Suprapubic skin (tissue), 4 donors: ENCODE measurements at places on chromosomes 12 and 14. TPM values are rescaled to one million over a fixed set of nuclear protein-coding genes. Genes with fewer than 3 reads are reported as not detected.

The OTX2 gene
- not detected for total RNA-seq

DNA sequence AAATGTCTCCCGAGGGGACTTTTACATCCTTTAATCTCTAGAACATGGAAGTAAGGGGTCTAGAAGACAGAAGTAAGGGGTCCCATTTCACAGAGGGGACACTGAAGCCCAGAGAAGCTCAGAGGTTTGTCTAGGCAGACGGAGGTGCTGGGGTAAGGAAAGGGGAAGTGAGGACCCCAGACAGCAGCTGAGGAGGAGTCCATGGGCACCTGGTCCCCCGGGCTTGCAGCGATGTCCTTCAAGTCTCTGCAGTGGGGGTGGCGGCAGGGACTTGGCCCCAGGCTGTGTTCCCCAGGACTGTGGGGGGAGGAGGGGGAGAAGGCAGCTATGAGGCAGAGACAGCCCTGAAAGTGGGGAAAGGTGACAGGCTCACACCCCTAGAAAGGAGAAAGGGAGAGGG lies 30.7 kb downstream of the DTX1 start:
- no peak for DNase-seq

GRCh38 chr12:29053567-29053966 lies 95.5 kb upstream of the FAR2 start:
- DNase-seq, result no peak

DNA sequence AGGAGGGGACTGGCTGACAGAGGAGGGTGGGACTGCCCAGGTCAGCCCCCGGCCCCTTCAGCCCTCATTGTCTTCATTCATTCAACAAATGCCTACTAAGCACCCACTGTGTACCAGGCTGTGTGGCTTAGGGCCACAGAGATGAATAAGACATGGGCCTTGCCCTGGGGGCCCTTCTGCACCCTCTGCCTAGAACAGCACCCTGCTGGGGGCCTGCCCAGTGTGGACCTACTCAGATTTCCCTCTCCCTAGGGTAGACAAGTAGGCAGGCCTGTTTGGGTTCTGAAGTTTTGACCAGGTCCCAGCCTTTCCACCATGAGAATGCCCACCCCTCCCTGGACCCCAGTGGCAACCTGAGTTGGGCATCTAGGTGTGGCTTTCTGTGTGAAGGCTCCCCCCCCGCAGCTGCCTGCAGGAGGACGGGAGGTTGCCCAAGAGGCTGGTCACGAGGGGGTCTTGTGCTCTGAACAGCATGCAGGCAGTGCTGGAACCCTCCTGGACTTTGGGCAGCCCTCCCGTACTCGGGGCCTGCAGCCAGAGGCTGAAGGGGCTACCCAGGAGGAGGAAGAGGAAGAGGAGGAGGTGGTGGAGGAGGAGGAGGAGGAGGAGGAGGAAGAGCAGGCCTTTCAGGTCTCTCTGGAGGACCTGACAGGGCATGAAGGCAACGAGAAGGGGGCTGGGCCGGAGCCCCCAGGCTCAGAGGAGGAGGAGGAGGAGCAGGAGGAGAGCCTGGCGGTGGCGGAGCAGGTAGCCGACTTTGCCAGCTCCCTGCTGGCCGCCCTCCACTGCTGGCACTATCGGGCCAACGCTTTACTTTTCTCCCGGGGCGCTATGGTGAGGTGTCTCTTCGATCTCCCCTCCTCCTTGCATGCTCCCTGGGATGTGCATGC lies 33.4 kb downstream of the PLEKHG3 start:
- no peak for DNase-seq

- DNase-seq, result no peak
Observed at GRCh38 chr12:93536766-93537488, 35.5 kb upstream of the SOCS2 start.

The FZD10 gene
- total RNA-seq, result 20.7 TPM

GRCh38 chr12:77979597-77980250 lies 149.0 kb downstream of the NAV3 start:
- no peak for DNase-seq

DNA sequence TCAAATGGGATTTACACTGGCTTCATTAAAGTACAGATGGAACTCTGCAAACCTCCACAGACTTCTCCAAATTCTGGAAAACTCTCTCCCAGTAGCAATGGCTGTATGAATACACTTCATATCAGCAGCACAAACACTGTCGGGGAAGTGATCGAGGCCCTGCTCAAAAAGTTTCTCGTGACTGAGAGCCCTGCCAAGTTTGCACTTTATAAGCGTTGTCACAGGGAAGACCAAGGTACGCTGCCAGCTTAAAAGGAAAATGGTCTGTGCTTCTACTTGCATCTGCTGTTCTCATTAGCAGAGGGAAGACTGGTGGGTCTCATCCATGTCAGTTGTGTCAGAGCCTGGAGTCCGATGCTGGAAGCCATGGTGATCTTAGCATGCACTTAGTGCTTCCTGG lies 71.0 kb downstream of the GNS start:
- no peak for DNase-seq

The CLEC4D gene
- not detected for total RNA-seq

The E2F7 gene
- 5.2 TPM for total RNA-seq

GRCh38 chr12:131046813-131047788 lies 93.4 kb downstream of the ADGRD1 start:
- DNase-seq, result peak; percentile 74

DNA sequence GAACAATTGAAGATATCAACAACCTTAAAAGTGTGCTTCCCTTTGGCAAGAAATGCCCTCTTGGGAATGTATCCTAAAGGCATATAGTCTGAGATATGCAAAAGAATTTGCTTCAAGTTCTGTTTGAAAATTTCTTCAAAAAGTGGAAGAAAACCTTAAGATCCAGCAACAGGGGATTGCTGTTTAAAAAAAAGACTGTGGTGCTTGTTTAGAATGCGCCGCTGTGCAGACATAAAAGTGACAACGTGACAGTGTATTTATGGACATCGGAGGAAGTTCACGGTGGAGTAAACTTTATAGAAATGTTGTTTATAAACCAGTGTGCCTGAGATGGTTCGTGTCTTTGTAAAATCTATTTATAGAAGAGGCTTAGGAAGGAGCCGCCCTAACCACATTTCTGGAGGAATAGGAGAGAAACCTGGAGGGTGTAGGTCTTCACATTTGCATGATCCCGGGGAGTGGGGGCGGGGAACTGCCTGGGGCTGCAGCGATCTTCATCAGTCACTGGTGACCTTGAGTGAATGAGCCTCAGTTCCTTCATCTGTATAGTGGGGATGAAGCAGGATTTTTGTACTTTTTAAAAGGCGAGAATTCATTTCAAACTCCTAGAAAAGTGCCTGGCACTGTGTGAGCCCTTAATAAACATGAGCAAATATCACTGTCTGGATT lies 27.5 kb downstream of the ADGRD1 start:
- peak; percentile 32 for DNase-seq

The IL31 gene
- not detected for total RNA-seq

The KLRF1 gene
- total RNA-seq, result not detected

DNA sequence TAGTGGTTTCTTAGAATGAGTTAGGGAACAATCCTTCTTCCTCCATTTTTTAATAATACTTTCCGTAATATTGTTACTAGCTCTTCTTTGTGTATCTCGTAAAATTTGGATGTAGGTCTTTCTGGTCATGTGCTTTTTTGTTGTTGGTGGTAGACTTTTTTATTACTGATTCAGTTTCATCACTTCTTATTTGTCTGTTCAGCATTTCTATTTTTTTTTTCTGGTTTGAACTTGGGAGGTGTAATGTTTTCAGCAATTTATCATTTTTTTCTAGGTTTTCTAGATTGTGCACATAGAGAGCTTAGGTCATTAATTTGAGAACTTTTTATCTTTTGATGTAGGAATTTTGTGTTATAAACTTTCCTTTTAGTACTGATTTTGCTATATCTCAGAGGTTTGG lies 1299.9 kb downstream of the FSCB start:
- no peak for DNase-seq
